ENCODE measurements at places on chromosomes 16 and 17.

DNA sequence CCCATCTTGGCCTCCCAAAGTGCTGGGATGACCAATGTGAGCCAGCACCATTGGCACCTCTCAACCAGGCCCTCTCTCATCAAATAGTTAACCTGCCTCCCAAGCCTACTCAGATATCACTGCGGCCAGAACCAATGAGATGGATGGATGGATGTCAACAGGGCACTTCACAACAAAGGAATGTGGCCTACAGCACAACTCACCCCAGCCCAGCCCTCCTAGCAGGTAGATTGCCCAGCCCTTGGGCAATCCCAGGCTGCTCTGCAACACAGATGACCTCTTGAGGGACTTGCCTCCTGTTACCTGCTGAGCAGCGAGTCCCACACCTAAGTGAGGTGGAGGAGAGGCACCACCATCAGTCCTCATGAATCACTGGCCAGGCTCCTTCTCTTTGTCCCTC lies 22.6 kb upstream of the KIFC3 start:
- DNase-seq: no peak

DNA sequence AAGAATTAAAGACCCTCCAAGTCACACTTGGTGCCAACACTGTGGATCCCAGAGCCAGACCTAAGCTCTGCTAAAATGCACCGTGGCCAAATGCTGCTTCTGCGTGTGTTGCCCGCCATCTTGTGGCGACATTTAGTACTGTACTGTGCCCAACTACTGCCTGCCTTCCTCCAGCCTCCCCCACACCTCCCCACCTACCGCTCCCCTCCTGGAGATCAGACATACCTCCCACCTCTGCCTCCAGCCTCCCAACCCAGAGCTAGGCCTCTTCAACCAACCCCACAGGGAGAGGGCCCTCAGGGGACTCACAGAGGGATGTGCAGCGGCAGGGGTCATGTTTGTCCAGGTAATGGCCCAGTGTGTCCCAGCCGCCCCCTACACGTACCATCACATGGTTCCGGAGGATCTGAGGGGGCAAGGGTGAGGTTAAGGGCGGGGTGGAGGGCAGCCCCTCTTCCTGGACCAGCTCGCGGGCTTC lies 5.5 kb downstream of the GAS2L2 start:
- DNase-seq: peak; percentile 87

DNA sequence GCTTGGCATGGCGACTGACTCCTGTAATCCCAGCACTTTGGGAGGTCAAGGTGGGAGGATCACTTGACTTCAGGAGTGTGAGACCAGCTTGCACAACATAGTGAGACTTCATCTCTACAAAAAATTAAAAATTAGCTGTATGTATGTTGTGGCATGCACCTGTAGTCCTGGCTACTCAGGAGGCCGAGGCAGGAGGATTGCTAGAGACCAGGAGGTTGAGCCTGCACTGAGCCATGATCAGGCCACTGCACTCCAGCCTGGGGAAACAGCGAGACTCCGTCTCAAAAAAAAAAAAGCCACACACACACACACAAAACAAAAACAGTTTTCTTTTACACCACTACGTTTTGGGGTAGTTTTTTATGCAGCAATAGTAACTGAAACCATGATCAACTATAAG lies 89.0 kb upstream of the DHX40 start:
- no peak for DNase-seq

DNA sequence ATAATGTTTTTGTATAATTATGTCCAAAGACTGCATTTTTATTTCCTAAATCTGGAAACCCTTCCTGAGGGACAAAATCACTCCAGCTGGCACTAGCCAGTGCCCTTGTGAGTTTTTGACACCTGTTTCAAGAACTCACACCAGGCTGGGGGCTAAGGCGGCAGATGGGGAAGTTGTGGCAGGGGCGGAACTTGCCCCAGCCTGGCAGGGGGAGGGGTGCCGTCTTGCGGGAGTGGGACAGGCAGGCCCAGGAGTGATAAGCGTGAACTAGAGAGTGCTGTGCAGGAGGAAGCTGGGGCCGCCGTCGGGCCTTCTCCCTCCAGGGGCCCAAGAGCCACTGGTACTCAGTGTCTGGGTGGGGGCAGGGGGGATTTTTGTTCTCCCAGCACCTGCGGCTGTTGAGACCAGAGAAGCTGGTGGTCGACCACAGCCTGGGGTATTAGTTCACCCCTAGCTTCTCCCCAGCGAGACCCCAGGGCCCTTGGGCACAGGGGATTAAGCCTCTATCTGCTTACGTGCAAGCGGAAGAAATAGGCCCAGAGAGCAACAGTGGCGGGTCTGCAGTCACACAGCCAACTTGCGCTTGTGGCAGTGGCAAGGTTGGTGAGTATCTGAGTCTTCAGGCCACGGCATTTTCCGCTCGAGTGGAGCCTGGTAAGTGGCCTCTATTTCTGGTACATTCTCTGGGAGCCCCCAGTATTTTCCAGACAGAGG lies 40.2 kb upstream of the PLCG2 start:
- DNase-seq: no peak

- no peak for DNase-seq
Observed at GRCh38 chr16:51464996-51465395, 313.9 kb upstream of the SALL1 start.

DNA sequence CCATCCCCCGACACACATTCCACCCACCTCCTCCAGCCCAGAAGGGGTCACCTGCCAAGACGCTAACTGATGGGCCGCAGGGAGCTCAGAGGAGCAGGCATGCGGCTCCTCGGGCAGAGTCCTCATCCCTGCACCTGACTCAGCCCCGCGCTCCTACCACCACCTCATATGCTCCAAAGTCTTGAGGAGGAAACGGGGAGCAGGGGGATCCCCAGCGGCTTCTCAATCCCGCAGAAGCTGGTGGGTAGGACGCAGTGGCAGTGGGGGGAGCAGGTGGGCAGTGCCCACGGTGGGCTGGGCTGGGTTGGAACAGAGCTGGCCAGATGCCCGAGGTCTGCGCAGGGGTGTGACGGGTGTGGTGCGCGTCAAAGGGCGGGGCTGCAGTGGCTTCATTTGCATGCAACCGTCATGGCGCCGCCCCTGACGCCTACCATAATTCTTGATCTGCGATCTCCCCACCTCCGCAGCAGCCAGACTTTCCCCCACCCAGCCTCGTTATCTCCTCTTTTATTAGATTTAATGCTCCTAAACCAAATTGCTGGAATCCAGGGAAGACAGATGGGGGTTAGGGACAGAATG lies 39.0 kb upstream of the EMP2 start:
- DNase-seq: no peak

GRCh38 chr16:68737046-68737729 lies at the start of gene CDH1:
Gene CDH1 (plus strand): TSS chr16:68737292. CDS start chr16:68737416, 124 bp downstream.
- DNase-seq: peak; percentile 6

- no peak for DNase-seq
Observed at GRCh38 chr17:15238057-15238456, 27.1 kb downstream of the PMP22 start.

- no peak for DNase-seq
Observed at GRCh38 chr17:80885947-80886582, 105.6 kb upstream of the CHMP6 start.

DNA sequence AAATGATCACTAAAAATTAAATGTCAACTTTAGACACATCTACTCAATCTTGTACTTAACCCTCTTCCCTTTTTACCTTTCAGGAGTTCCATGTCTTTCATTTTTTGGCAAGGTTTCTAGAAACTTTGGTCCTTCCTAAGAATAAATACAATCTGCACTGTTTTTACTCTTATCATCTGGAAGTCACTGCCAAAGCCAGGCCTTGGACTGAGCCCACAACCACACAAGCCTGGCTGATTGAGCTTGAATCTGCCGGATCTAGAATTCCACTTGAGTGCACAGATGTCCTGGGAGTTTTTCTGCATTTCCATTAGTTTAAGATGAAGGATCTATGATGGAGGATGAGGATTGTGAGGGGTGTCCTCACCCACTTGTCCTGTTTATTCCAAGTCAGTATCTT lies 126.1 kb downstream of the VPS53 start:
- DNase-seq: no peak

- no peak for DNase-seq
Observed at GRCh38 chr17:65598746-65599145, 37.3 kb upstream of the AXIN2 start.

GRCh38 chr17:37710344-37710886 lies 34.4 kb downstream of the HNF1B start:
- no peak for DNase-seq

GRCh38 chr17:81609541-81610311 lies 27.2 kb downstream of the NPLOC4 start:
- no peak for DNase-seq

- DNase-seq: no peak
Observed at GRCh38 chr16:57809276-57810196, 7.2 kb upstream of the KIFC3 start.

DNA sequence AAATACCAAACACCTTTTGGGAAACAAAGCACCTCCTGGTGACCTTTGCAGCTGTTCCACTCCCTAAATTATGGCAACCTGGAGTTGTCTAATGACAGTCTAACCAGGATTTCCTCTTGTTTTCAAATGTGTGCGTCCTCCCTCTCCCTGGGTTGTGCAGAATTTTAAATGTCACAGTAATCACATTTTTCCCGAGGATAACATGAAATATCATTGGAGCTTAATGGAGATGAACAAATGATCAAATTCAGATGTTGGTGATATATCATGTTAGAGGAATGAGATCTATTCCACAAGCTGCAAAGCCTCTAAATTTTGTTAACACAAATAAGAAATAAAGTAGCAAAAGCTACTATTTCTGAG lies 86.9 kb upstream of the HLF start:
- DNase-seq: no peak

GRCh38 chr16:26840691-26841090 lies 226.0 kb upstream of the C16orf82 start:
- DNase-seq: no peak

DNA sequence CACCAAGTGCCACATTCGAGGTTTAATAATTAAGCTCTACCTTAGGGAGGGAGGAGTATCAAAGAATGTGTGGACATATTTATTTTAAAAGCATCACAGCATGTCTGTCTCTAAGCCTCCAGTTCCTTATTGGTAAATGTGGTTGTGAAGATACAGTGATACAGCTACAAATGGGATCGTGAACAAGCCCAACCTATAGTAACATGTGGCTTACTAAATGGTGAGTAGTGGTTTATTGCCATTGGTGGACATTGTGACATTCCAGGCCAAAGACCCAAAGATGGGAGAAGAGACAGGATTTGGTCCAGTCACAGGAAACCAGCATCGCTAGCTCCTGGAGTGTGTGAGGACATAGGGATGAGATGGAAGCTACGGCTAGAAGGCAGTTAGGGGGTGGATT lies 51.2 kb downstream of the IQCK start:
- no peak for DNase-seq

- peak; percentile 72 for DNase-seq
Observed at GRCh38 chr17:67441052-67441895, 64.2 kb downstream of the PITPNC1 start.

GRCh38 chr17:2814481-2815341 lies 18.5 kb downstream of the RAP1GAP2 start:
- DNase-seq: peak; percentile 88

DNA sequence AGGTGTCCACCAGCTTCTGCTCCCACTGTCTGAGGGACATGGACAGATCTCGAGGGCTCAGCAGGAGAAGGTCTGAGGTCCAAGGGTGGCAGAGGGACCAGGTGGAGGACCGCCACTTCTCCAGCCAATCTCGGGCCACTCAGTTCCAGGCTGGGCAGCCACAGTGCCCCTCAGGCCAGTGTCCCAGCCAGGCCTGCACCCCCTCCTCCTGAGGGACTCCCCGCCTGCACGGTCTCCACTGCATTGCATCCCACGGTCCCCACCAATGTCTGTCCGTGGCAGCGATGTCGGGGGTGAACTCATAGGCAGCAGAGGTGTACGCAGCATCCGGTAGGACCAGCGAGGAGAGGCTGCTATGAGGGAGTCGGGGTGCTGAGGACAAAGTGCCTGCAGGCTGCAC lies 64.2 kb upstream of the DOC2B start:
- no peak for DNase-seq

- no peak for DNase-seq
Observed at GRCh38 chr16:19613834-19614233, 58.3 kb downstream of the VPS35L start.

DNA sequence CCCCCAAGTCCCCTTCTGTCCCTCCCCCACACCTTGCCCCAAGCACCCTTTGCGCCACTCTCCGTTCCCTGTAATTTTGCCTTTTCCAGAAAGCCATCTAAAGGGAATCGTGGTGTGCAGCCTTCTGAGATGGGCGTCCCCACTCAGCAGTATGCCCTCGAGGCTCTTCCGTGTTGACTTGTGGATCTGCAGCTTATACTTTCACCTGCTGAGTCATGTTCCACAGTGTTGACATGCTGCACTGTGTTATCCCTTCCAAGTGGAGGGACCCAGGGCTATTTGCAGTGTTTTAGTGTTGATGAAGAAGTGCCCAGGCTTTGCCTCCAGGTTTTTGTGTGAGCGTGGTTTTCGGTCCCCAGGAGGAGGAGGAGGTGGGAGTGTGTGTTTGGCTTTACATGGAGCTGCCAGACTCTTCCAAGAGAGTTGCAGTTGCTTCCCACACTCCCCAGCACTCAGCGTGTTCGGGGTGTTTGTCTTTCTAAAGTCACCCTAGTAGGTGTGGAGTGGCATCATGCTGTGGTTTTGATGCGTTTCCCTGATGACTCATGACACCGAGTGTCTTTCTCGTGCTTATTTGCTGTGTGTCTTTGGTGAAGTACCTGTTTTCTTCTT lies 32.1 kb upstream of the JPT2 start:
- DNase-seq: no peak

DNA sequence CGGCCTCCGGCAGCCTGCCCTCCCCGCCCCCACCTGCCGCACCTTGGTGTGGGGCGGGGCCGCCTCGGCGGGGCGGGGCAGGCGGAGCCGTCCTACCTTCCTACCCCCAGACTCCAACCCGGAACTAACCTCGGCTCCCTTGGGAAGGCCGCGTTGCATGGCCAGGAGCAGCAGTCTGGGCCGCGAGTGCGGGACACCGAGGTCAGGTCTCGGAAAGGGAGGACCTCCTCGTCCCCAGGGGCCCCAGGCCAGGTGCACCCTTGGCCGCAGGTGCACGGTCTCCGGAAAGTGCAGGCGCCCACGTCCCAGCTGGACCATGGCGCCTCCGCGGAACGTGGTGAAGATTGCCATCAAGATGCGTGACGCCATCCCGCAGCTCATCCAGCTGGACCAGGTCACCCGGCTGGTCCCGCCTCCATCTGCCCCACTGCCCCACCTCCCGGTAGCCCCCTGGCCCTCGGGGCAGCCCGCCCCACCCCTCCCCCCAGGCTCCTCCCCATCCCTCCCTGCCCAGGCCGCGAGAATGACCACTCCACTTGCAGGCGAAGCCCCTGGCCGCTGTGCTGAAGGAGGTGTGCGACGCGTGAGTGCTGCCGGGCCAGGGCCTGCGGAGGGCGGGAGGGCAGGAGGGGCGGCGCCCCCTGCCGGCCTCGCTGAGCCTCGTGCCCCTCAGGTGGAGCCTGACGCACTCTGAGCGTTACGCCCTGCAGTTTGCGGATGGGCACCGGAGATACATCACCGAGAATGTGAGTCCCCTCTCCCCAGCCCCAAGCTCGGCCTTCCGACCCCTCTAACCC lies at the start of gene ELMO3:
ELMO3 (plus strand) TSS at position 121 of the 797 bp plus-strand sequence; CDS start at position 317, 196 bp downstream.
- no peak for DNase-seq

GRCh38 chr17:8210761-8211458 lies 535 bp upstream of the AURKB start:
- DNase-seq: no peak

- no peak for DNase-seq
Observed at GRCh38 chr16:70760221-70760620, 40.7 kb downstream of the VAC14 start.
